ENCODE measurements at places on chromosomes 5 and 9.

- no peak for DNase-seq
These were observed 54.5 kb downstream of the OXCT1 start for GRCh38 chr5:41815663-41816229.

GRCh38 chr9:5917273-5917672, 26.6 kb downstream of the MLANA start:
- no peak for DNase-seq

- peak; percentile 62 for DNase-seq
These were observed 5.5 kb downstream of the NSMF start for GRCh38 chr9:137453643-137454081.

DNA sequence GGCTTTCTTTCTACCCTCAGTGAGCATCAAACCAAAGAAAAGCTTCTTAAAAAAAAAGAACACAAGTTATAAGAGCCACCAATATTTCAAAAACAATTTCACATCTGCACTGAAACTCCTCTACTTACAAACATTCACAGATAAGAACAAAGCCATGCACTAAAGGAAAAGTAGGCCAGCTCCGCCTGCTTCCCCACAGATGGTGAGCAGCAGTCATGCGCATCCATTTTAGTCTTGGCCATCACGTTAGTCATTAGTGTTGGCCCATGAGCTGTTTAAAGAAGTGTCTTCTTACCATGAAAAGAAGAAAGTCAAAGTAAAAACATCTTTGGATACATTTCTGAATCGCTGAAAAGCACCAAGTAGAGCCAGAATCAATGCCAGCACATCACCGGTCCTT, 40.0 kb upstream of the SMIM23 start:
- DNase-seq = no peak

DNA sequence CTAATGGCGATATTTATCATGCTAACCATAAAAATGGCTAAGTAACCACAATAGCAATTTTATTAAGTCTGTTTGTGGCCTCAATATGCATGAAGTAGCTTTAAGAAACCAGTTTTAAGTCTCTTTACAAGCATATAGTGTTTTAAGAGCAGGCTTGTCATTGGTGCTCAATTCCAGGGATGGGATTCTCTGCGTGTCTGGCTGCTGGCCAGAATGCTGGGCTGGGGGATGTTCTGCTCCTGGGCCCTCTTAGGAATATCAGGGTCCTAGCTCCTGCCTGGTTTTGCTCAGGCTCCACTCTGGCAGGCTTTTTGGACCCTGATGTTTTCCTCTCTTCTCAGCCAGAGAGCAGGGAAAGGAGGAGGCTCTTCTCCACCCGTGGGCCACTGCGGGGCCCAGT, 127.2 kb downstream of the PDE8B start:
- no peak for DNase-seq

DNA sequence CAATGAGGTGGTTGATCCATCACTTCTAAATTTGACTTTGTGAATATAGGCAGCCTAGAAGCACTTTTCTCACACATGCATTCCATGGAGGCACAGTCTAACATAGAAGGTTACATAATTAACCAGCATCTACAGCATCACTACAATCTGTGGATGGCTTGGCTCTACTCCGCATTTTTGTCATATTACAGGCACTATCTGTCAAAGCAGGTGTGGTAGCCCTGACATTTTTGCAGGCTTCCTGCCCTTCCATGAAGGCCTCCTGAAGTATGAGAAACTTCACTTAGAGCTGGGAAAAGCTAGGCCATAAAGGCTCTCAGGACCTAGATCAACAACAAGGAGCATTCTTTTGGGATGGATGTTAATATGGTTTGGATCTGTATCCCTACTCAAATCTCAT, 378.0 kb downstream of the ANXA1 start:
- DNase-seq = no peak

GRCh38 chr5:153974131-153974812, 64.4 kb downstream of the FAM114A2 start:
- no peak for DNase-seq

DNA sequence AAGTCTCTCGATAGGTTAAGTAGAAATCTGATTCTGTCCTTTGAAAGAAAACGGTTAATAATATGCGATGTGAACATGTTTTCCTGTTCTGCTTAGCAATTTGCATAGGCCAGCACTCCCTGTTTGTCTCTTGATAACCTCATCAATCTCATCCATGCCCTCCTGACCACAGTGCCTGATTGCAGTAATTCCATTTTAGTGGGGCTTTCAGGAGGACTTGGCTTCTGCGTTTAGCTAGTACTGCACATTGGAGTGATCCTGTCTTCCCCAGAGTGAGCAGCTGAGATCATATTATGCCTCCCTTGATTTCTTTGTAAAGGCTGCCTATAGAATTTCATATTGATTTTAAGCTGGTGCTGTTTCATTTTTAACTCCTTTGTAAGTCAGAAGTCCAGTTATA, 335.9 kb upstream of the ISL1 start:
- no peak for DNase-seq

- no peak for DNase-seq
These were observed 138.4 kb upstream of the IER5L start for GRCh38 chr9:129316281-129317030.

DNA sequence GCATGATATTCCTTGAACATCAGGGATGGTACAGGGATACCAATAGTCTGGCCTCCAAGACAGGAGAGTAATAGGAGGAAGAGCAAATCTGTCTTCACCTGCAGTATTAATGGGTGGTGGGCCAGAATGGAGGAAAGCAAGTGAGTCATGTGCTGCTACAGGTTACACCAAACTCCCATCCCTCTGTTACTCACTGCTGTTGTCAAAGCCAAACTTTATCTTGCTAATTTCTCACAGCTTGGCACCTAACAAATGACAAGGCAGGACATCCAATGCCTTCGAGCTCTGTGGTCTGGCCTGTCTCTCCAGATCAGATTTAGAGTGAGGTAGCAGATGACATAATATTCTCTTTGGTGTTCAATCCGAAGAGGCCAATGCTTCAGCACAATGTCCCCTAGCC, 26.8 kb downstream of the PLAC8L1 start:
- DNase-seq = no peak
